ENCODE measurements at places on chromosomes 2 and 18. TPM values are rescaled to one million over a fixed set of nuclear protein-coding genes. Genes with fewer than 3 reads are reported as not detected.

The SAG gene
- not detected for total RNA-seq

DNA sequence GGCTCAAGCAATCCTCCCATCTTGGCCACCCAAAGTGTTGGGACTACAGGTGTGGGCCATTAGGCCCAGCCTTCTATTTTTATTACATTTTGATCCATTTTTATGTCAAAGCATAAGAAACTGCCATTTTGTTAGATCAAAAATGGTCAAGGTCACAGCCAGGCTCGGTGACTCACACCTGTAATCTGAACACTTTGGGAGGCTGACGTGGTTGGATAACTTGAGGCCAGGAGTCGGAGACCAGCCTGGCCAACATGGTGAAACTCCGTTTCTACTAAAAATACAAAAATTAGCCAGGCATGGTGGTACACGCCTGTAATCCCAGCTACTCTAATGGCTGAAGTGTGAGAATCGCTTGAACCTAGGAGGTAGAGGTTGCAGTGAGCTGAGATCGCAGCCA is 49.2 kb downstream of the EEF1B2 start:
- H3K4me1 ChIP-seq = no peaks in the 10 kb centered on the region
- no peak overlapping the region for H3K4me3 ChIP-seq
- no peak overlapping the region for H3K27ac ChIP-seq
- DNase-seq = no peak
- no peaks in the 10 kb centered on the region for H3K27me3 ChIP-seq
- no peaks in the 10 kb centered on the region for H3K36me3 ChIP-seq

GRCh38 chr2:98245491-98245890 is 100.8 kb upstream of the CNGA3 start:
- H3K4me3 ChIP-seq = no peak overlapping the region
- H3K27ac ChIP-seq = no peak overlapping the region
- no peaks in the 10 kb centered on the region for H3K36me3 ChIP-seq
- no peaks in the 10 kb centered on the region for H3K4me1 ChIP-seq
- H3K27me3 ChIP-seq = no peaks in the 10 kb centered on the region
- DNase-seq = no peak

- H3K4me1 ChIP-seq = no peaks in the 10 kb centered on the region
- H3K27me3 ChIP-seq = no peaks in the 10 kb centered on the region
- no peaks in the 10 kb centered on the region for H3K36me3 ChIP-seq
- no peak overlapping the region for H3K27ac ChIP-seq
- H3K4me3 ChIP-seq = no peak overlapping the region
These were observed 22.4 kb downstream of the ARL6IP6 start for GRCh38 chr2:152740743-152741328.

The RBM44 gene
- total RNA-seq = 0.35 TPM

The PLEKHH2 gene
- total RNA-seq = 5.5 TPM

DNA sequence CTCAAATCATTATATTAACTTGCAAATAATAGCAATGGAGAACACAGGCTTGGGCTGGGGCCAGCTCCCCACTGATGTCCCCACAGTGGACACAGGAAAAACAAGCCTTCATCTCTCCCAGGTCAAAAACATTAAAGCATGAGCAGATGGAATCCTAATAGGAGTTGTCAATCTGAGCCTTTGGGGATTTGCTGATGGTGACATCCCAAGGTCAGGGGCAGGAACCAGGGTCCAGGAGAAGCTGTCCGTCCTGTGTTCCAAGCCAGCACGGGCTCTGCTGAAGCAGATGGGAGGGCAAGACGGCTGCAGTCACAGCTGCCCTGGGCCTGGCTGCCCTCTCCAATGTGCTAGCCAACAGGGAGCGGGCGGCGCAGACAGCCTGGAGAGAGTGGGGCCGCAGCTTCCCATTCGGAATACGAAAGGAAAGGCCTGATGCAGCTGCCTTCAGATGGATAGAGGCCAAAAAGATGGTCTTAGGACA is 135.5 kb downstream of the NDUFA10 start:
- H3K4me3 ChIP-seq = no peak overlapping the region
- H3K27ac ChIP-seq = no peak overlapping the region
- H3K36me3 ChIP-seq = no peaks in the 10 kb centered on the region

- H3K4me3 ChIP-seq = no peak overlapping the region
- DNase-seq = no peak
- H3K36me3 ChIP-seq = no peaks in the 10 kb centered on the region
- H3K27me3 ChIP-seq = no peaks in the 10 kb centered on the region
These were observed 15.1 kb upstream of the CYRIA start for GRCh38 chr2:16680781-16681180.

The SLC30A3 gene
- total RNA-seq = not detected

The FBXO15 gene
- not detected for total RNA-seq

- H3K4me3 ChIP-seq = no peak overlapping the region
- no peaks in the 10 kb centered on the region for H3K36me3 ChIP-seq
- peak overlapping the region; percentile 60 for H3K27ac ChIP-seq
- no peaks in the 10 kb centered on the region for H3K27me3 ChIP-seq
- peak; percentile 76 for DNase-seq
These were observed 231.7 kb downstream of the FSIP2 start for GRCh38 chr2:185970148-185970852.
